ENCODE measurements at places on chromosomes 3 and 15. TPM values are rescaled to one million over a fixed set of nuclear protein-coding genes. Genes with fewer than 3 reads are reported as not detected.

GRCh38 chr3:107599772-107600145, 77.0 kb downstream of the BBX start:
- DNase-seq: no peak

- no peak for DNase-seq
These were observed 750.7 kb upstream of the CFAP20DC start for GRCh38 chr3:59800481-59800880.

WHAMM gene
- total RNA-seq: 6.2 TPM

P4HTM gene
- not detected for total RNA-seq

GRCh38 chr15:38389924-38390542, 63.9 kb upstream of the FAM98B start:
- DNase-seq: peak; percentile 12

DNA sequence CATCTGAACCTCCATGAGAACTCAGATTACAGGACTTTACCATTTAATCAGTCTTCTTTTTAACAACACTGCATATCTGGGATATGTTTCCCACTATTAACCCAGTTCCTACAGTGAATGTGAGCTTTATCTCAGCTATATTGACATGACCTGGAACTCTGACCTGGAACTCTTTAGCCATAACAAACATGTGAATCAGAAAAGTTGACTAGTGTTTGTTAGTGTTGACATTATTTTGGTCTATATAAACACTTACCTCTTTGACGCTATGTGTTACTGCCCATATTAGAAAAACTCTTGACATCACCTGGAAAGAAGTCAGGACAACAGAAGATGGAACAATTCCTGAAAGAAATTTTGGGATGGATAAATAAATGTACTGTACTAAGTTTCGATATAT, 56.7 kb downstream of the HACD2 start:
- no peak for DNase-seq

Measured in MG63 (cell line).